RPMI8226 (cell line): ENCODE measurements at places on chromosomes 1 and 21.

DNA sequence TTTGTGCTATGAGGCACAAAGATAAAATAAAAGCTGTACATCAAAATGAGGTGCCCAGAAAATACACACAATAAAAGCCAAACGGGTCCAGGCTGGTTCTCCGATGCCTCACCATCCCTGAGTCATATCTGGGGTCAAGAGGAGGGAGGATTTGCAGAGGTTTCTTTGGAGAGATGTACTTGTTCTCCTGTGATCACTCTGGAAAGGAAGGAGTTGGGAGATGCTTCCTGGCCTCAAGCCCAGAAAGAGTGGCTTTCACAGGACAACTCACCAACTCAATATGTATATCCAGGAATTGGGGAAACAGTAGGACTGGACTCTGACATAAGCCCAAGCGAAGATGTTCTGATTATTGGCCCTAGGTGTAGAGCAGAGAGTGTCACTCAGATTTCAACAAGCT, 51.9 kb downstream of the DIPK1A start:
- DNase-seq = no peak

DNA sequence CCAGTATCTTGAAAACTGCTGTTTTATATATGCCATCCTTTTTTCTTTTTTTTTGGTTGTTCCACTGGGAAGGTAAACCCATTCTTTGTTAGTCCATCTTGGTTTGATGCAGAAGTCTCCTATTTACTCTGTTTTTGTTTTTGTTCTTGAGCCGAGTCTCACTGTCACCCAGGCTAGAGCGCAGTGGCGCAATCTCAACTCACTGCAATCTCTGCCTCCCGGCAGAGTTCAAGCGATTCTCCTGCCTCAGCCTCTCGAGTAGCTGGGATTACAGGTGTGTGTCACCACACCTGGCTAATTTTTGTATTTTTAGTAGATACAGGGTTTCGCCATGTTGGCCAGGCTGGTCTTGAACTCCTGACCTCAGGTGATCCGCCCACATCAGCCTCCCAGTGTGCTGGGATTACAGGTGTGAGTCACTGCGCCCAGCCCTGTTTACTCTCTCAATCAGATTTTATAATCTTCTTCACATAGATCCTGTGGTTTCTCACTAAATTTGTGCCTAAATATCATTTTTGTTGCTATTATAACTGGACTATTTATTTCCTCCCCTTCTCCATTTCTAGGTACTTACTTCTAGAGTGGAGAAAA, 12.5 kb downstream of the SYF2 start:
- DNase-seq = no peak

- DNase-seq = no peak
Observed at GRCh38 chr1:178127482-178128191, 33.7 kb downstream of the RASAL2 start.

- DNase-seq = no peak
Observed at GRCh38 chr1:3676581-3677470, 24.5 kb downstream of the TP73 start.

GRCh38 chr1:3474421-3474820, 20.0 kb downstream of the ARHGEF16 start:
- DNase-seq = no peak

GRCh38 chr1:90144820-90145219, 149.9 kb downstream of the ZNF326 start:
- DNase-seq = no peak

DNA sequence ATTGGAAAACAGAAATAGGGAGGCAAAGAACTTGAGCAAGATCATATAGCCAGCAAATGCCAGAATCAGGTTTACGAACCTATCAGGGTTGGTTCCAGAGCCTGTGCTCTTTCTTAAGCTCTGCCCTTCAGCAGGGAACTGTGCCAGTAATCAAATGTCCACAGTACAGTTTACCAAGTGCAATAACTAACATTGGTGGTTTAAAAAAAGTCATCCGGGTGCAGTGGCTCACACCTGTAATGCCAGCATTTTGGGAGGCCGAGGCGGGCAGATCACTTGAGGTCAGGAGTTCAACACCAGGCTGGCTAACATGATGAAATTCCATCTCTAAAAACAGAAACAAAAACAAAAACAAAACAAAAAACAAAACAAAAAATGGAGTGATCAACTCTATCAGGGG, 182.7 kb downstream of the LMX1A start:
- no peak for DNase-seq

DNA sequence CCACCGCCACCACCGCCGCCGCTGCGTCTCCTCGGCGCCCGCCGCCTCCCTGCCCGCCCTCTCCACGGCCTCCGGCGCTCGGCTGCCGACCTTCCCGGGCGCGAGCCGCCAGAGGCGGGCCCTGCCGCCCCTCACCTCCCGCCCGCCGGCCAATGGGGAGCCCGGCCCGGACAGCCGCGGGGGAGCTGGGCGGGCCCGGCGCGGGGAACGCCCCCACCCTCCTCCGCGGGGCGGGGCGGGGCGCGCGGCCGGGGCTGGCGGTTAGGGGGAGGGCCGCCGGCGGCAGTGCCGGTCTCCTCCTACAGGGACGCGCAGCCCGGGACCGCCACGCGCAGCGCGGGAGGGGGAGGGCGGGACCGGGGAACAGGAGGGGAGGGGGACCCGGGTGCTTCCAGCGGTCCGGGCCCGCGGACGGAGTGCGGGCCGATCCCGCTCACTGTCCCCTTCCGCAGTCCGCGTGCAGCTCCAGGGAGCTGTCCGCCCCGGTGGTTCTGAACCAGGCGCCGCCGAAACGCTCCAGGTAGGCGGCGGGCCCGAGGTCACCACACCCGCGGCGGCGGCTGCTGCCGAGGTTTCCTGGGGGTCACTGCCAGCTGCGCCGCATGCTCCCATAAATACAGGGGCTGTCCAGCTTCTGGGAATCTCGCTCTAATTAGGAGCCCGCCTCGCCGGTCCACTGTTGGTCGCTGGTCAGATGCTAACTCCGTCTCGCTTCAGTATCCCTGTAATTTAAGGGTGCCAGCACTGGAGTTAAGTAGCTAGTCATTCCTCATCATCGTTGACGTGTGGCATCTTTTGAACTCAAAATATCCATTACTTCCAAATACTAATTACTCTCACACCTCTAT, at the start of gene PGBD5:
PGBD5 (minus strand) TSS at position 87 of the 848 bp plus-strand sequence. CDS start 404 bp downstream, outside the sequence.
- DNase-seq = peak; percentile 86

- DNase-seq = no peak
Observed at GRCh38 chr1:10900691-10901090, 104.2 kb upstream of the CASZ1 start.

GRCh38 chr1:186854102-186854501, 25.4 kb downstream of the PLA2G4A start:
- no peak for DNase-seq

DNA sequence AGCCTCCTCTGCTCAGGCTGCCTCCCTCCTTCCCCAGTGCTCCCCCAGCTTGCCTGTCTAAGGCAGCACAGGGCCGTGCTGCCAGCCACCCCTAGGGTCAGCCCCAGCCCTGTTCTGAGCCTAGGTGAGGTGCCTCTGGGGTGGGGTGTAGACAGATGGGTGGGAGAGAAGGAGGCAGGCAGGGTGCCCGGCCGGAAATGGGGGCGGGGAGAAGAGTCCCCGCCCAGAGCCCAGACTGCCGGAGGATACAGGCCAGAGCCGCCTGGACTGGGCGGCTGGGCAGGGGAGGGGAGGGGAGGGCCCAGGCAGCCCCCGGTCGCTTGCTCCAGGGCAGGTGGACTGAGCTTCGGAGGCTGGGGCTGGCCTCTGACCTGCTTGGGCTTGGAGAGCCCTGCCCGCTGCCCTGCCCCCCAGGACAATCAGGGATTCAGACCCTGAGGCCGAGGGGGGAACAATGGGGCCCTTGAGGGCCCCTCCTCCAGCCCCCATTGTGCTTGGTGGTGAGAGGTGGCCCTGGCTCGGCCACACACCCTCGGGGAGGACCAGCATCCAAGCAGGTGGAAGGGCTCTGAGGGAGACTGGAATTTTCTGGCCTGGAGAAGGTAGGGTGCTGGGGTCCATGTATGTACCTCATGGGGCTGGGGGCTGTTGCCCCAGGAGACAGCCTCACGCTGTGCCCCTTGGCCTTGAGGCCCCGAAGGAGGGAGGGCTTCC, at the start of gene GJC2:
GJC2 (plus strand) TSS at position 525 of the 714 bp plus-strand sequence. CDS start 7,829 bp downstream, outside the sequence.
- DNase-seq = no peak

GRCh38 chr1:17844185-17844826, 89.2 kb downstream of the ACTL8 start:
- no peak for DNase-seq

DNA sequence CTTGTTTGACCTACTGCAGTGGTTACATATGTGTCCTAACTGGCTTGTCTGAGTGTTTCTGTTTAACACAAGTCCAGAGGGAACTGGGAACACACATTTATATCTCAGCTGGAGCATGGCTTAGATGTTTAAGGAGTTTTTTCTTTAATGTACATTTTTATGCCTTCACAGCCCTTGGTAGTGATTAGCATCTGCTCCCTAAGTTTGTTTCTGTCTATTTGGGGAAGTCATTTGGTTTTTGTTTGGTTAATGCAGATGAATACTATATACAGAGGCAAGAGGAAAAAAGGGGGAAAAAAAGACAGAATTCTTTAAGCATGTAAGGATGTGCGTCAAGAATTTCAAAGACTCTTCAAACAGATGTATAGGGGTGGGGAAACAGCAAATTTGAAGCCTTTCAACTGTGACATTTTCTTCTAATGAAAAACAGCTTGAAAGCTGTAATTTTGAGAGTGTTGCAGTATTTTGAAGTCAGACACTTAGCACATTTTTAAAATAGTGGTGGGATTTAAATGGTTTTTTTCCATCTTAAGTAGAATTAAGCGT, 15.4 kb downstream of the MACO1 start:
- DNase-seq = no peak

DNA sequence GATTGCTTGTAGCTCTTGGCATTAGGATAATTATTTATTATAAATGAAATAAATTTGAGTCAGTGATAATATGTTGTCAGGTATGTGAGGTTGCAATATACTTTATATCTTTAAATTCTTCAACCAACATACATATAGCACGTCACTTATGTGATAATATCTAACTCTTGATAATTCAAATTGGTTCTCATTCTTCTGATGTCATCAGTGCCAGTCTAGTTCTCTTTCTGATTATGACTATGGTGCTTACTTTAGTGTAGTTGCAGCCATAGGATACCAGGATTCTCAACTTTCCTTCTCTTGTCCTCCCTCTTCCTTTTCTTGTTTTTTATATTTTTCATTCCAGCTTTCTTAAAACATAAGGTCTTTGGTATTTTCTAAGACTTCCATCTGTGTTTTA, 34.8 kb upstream of the ATP6V1G3 start:
- no peak for DNase-seq

GRCh38 chr1:202888221-202888530, 773 bp downstream of the RABIF start:
- no peak for DNase-seq

GRCh38 chr21:46122237-46122671, 24.3 kb downstream of the COL6A2 start:
- no peak for DNase-seq

DNA sequence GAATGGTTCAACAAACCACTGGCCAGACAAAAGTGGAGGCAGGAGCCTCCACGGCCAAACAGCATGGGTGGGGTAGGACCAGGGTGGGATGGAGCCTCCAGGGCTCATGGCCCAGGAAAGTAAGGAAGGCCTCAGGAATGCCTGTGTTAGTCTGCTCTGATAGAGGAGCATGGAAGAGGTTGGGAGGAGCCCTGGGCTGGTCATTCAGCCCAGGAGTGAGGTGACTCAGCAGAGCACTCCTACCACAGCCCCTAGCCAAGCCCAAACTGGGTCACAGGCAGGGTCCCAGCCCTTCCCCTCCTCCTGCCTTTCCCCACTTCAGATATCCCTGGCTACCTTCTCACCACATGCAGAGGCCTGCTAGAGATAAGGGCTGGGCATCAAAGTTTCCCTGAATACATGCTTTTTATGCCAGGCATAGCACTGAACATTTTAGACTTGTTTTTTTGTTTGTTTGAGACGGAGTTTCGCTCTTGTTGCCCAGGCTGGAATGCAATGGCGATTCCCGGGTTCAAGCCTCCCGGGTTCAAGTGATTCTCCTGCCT, 3.1 kb upstream of the SHISA4 start:
- DNase-seq = no peak

DNA sequence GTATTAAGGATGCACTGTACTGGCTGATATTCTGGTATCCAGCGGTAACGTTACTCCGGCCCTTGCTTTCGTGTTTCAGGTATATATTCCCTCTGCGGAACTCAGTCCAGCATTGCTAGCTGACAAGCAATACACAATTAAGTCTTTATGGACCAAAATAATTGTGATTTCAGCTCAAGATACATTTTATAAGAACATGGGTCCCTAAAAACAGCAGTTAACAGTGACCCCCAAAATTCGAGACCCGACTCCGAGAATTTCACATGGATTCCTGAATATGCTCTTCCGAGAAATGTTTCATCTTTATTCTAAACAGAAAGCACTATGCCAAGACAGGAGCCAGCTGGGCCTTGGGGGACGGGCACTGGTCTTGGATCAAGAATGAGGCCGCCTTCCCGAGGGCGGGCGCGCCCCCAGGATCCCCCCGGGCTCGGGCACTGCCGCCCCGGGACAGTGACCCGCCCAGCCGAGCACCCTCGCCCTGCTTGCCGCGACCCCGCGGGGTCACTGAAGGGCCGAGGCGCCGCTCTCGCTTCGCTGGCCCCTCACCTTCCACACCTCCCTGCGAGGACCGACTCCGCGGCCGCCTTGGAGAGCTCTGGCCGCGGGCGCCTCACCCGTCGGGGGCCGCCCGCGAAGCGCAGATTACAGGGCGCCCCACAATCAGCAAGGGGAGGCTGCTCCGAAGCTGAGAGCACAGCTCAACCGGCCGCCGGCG, 610 bp downstream of the SCYL3 start:
- DNase-seq = peak; percentile 20

DNA sequence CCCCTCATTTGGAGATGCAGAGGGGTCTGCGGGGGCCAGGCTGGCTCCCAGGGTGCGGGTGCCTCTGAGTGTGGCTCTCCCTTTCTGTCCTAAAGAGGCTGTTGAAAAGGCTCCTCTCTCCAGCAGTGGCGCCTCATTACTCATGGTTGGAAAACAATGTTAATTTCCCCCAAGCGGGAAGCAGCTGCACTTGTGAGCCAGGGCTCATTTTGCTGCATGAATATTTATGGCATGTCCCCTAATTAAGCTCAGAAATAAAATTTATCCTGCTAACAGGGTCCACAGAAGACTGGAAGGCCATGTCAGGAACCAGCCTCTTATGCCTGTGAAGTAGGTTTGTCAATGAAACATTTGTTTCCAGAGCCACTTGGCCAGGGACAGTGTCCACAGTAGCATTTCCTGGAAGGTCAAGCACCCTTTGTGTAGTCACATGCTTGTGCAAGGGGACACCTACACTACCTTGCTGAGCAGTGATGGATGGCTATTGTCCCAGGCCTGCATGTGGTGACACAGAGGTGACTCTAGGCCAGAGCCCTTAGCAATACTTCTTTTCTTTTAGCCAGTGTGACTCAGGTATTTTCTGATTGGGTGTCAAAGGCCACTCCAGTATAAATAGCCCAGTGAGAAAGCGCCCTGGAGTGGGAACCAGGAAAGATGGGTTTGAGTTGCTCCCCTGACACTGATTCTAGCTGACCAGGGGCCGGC, 259.0 kb downstream of the FOXD2 start:
- DNase-seq = no peak

- peak; percentile 23 for DNase-seq
Observed at GRCh38 chr21:28522014-28522799, 470.5 kb downstream of the LTN1 start.

- DNase-seq = no peak
Observed at GRCh38 chr1:96538883-96539282, 182.7 kb upstream of the PTBP2 start.
